ENCODE measurements at places on chromosomes 7 and 10.

GRCh38 chr10:48475943-48476278 is 129.0 kb downstream of the ARHGAP22 start:
- no peak for DNase-seq

DNA sequence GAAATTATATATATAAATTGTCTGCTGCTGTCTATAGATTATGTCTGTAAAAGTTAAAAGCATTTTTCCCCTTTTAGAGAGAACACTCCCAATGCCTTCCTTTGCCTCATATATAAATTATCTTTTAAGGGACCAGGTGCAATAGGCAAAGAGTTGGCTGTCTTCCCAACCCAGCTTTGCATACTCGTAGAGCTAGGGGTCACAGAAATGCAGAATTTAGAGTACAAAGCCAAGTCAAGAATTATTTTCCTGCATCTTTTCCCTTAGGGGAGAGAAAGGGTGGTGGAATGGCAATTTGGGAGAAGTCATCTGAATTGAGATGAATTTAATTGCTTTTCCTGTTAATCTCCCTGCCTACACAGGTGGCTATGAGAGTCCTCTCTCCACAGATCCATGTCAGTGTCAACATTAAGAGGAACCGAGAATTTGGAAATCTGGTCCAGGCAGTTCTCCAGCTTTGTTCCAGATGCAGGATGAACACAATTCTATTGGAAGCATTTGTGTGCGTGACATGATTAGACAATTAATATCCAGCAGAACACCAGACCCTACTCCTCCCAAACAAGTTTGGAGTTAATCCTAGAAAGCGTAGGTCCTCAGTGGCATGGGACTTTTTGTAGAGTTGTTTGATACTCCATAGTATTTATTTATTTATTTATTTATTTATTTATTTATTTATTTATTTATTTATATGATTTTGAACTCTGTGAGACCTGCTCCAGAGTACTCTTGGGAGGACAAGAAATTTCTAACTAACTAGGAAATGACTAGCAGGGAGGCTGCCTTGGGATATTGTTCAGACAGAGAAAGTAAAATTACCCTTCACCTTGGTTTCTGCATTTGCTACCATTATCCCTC is 80.3 kb upstream of the SKAP2 start:
- DNase-seq, result no peak

DNA sequence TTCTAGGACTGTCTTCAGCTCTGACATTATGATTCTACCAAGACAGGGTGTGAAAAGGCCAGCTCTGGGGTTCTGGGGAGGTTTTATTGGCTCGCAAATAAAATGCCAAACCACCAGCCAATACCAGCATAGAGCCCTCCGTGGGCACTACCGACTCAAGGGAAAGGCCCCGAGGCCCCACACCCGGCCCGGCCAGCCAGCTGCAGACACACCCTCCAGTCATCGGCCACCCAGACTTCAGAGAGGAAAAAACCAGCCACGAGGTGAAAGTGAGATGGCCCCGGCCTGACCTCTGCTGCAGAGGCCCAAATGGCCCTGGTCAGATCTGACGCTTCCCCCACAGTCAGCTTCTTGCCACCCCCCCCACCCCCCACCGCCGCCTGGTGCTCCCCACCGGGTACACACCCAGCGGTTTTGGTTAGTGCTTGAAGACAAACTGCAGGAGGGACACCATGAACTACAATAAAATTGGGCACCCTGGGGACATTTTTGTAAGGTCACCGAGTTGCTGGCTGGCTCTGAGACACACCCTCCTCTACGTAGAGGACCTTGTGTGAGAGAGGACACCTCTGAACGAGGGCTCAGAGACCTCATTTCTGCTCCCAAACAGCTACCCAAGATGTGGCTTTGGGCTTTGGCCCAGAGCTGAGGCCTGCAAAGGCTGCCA is 79.9 kb downstream of the PRKAG2 start:
- DNase-seq, result no peak

GRCh38 chr10:95920798-95921426 is 13.1 kb downstream of the CC2D2B start:
- no peak for DNase-seq

Data from NCI-H187 treated with DMSO at 0.1 percent for 48 hours (cell line).